WERI-Rb-1 (cell line): ENCODE measurements at places on chromosomes 5 and 9.
A peak's percentile ranks its signal among the peaks of the same experiment; 100 is the strongest.

DNA sequence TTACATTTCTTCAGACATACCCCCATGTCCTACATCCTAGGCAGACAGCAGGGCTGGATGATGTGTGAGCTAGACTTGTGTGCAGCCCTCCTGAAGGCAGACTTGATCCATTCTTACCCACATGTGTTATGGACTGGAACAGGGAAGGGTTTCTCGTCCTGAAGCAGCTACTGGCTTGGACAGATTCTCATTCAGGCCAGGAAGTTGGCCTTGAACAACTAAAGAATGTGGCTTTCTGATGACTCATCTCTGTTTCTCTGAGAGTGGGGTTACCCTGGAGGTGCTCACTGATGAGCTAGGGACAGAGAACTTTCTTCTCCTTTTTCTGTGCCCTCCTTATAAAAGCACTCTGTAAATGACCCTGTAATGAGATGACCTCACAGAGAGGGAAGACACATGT lies 246.5 kb downstream of the PCSK5 start:
- DNase-seq, result no peak

DNA sequence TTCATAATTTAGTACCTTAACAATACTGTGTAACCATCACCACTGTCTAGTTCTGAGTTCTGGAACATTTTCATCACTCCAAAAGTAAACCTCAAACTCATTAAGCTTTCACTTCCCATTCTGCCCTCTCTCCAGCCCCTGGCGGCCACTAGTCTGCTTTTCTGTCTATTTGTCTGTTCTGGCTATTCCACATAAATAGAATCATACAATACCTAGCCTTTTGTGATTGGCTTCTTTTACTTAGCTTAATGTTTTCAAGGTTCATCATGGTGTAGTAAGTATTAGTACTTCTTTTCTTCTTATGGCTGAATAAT lies 138.7 kb downstream of the RAPGEF6 start:
- no peak for DNase-seq

- DNase-seq, result no peak
Observed at GRCh38 chr9:127848756-127849504, 5.5 kb downstream of the ENG start.

- no peak for DNase-seq
Observed at GRCh38 chr9:120941046-120941770, 14.6 kb upstream of the TRAF1 start.

DNA sequence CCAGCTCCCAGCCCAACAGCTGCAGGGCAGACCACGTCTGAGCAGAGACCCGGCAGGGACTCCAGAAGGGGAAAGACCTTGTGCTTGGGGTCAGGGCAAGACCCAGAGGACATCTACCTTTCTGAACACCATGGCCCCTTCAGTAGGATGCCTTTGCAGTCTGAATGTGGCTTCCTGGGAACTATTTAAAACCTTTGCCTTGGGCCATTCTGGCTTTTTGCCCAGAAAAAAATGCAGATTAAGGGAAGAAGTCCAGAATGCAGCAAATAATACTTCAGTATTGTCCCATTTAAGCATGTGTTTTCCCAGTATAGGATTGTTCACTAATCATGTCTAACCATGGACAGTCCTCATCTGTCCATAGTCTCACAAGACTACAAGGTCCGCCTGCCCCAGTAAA lies 67.5 kb upstream of the ERCC6L2 start:
- no peak for DNase-seq

DNA sequence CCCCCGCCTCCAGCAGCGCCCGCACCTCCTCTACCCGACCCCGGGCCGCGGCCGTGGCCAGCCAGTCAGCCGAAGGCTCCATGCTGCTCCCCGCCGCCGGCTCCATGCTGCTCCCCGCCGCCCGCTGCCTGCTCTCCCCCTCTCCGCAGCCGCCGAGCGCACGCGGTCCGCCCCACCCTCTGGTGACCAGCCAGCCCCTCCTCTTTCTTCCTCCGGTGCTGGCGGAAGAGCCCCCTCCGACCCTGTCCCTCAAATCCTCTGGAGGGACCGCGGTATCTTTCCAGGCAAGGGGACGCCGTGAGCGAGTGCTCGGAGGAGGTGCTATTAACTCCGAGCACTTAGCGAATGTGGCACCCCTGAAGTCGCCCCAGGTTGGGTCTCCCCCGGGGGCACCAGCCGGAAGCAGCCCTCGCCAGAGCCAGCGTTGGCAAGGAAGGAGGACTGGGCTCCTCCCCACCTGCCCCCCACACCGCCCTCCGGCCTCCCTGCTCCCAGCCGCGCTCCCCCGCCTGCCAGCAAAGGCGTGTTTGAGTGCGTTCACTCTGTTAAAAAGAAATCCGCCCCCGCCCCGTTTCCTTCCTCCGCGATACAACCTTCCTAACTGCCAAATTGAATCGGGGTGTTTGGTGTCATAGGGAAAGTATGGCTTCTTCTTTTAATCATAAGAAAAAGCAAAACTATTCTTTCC lies 19.3 kb downstream of the CDKN2A start:
- DNase-seq, result peak; percentile 77
